GM23248 (cell line): ENCODE measurements at places on chromosomes 1 and 21. TPM values are rescaled to one million over a fixed set of nuclear protein-coding genes. Genes with fewer than 3 reads are reported as not detected.

FCMR gene
- 1.2 TPM in 1 of 2 replicates, not detected in the other for total RNA-seq

SPOCD1 gene
- total RNA-seq, result 36.8 and 43.0 TPM in 2 replicates

NCMAP gene
- total RNA-seq, result not detected in 2 replicates

DLGAP3 gene
- total RNA-seq, result 0.11 TPM in 1 of 2 replicates, not detected in the other

GBP6 gene
- total RNA-seq, result not detected in 2 replicates

TAF5L gene
- total RNA-seq, result 13.2 and 24.2 TPM in 2 replicates

BTBD19 gene
- 8.0 and 12.0 TPM in 2 replicates for total RNA-seq

CNR2 gene
- not detected in 2 replicates for total RNA-seq

AGT gene
- total RNA-seq, result not detected in 2 replicates

SNRPE gene
- 27.6 and 47.3 TPM in 2 replicates for total RNA-seq

MARK1 gene
- total RNA-seq, result under 0.01 and 0.65 TPM in 2 replicates

C1orf52 gene
- total RNA-seq, result 26.7 and 30.9 TPM in 2 replicates
